Large intestine (tissue), 12 donors: ENCODE measurements at places on chromosomes 5 and 9. TPM values are rescaled to one million over a fixed set of nuclear protein-coding genes. Genes with fewer than 3 reads are reported as not detected.

Gene HSD17B4
- polyA plus RNA-seq, result 135 TPM

Gene WNT8A
- not detected for polyA plus RNA-seq

Gene TSSK1B
- not detected for polyA plus RNA-seq

Gene SOWAHA
- polyA plus RNA-seq, result 54.3 TPM

Gene SOHLH1
- polyA plus RNA-seq, result not detected

Gene RIC1
- polyA plus RNA-seq, result 19.4 TPM

DNA sequence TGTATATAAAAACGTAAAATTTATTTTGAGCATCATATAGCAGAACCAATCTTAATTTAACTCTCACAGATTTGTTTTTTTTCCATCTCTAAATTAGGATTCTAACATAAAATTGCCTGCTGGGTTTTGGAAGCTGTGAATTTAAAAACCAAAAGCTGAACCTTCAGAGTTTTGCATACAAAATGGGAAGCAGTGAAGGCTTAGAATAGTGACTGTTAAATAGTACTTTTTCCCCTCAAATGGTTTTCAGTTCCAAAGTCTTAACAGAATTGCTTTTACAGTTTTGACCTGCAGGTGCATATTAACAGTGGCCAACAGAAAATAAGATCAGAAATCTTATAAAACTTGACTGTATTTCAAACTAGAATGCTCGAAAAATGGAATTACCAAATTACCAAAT, 55.1 kb upstream of the LVRN start:
- DNase-seq, result no peak

DNA sequence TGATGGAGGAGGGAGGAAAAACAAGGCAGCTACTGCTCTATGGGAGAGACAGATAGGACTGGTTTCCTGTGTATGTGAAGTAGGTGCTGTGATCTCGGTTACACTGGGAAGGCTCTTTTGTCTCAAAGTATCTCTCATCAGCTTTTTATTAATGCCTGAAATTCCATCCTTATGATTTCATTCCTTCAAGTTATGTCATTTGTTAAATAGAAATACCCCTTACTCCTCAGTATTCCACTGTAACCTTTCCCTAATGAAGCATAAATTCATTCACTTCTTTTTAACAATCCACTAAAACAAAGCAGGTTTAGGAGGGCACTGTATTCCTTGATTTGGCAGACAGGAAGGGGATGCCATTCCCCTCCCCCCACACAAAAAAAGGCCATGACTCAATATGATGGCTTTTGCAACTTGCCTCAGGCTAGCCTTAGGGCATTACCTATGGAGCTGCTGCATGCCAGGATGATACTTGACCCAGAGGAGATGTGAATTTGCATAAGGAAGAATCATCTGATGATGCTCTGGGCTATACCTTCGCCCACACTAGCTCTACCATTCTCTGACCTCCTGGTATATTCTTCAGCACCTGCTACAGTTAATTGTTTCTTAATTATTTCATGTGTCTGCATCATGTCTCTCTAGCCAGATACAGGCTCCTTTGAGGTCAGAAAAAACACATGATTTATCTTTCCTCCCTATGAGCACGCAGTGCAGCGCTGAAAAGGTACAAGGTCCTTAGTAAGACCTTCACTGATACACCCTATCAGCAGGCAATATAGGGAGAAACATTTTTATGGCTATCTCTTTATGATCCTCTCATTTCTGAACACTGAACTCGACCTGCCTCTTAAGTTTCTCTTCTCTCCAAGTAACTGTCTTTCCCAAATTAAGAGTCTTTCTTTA, 26.3 kb downstream of the NR3C1 start:
- peak; percentile 77 for DNase-seq

DNA sequence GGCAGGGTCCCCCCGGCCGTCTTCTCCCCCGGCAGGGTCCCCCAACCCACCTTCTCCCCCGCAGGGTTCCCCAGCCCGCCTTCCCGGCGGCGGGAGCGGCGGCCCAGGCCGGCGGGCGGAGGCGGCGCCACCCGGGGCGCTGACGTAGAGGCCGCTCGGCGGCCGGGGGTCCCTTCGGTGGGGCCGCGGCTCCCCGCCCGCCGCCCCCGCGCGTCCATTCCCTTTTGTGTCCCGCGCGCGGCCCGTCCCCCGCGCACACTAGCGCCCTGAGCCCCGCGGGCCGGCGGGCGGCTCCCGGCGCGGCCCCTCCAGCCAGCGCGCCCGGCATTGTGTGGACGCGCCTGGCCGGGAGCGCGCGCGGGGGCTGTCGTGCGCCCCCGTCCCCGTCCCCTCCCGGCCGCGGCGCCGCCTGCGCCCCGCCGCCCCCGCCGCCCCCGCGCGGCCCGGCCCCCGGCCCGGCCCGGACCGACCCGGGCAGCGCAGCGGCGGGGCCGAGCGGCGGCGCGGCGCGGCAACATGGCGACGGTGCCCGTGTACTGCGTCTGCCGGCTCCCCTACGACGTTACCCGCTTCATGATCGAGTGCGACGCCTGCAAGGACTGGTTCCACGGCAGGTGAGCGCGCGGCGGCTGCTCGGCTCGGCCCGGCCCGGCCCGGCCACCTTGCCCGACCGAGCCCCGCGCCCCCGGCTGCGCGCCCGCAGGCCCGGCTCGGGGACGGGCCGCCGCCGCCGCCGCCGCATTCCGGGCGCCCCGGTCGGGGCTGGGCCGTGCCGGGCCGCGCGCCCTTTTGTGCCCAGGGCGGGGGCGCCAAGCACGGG, at the start of gene PHF2:
TSS of gene PHF2 (plus strand) at position 327 of the 820 bp plus-strand sequence. CDS start at position 517, 190 bp downstream.
- DNase-seq, result no peak

- DNase-seq, result peak; percentile 63
Measured at GRCh38 chr5:172688349-172689217, 47.5 kb downstream of the NEURL1B start.

GRCh38 chr9:121550569-121551512, 51.2 kb upstream of the GGTA1 start:
- peak; percentile 61 for DNase-seq

DNA sequence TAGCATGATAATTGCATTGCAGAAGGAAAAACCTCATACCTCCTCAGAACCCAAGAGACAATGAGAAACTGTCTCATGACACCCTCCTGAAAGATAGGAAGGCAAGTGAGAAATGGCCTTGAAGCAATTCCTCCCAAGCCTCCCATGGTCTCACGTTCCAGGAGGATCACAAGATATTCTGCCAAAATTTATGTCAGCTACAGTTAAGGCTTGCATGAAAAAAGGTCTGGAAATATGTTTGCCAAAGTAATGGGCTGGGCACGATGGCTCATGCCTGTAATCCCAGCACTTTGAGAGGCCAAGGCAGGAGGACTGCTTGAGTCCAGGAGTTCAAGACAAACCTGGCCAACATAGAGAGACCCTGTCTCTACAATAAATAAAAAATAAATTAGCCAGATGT, 12.6 kb upstream of the HOMER1 start:
- no peak for DNase-seq

DNA sequence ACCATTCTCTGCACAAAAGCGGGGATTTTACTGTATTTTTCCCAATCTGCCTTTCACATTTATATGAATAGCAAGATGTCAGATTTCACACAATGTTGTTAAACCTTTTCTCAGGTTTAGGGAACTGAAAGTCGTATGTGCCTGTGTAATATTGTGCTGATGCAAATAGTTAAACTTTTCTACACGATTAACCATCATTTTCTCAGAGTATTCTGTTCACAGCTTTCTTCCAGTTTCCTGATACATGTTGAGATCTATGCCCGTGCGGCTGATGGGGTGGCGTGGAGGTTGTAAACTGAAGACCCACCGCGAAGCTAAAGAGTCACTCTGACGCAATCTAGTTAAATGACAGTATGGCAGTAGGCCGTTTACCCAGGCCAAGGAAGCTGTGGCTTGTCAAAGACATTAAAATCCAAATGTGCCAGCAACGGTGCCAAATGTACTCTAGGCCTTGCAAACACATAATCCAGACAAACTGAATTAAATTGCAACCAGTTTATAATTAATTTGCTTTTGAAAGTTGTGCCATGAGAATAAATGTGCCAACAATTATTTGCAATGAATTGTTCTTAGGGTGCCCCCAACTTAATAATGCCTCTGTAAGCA, 145.7 kb downstream of the EBF1 start:
- DNase-seq, result no peak

- no peak for DNase-seq
Measured at GRCh38 chr9:128454991-128455390, 815 bp upstream of the ODF2 start.

DNA sequence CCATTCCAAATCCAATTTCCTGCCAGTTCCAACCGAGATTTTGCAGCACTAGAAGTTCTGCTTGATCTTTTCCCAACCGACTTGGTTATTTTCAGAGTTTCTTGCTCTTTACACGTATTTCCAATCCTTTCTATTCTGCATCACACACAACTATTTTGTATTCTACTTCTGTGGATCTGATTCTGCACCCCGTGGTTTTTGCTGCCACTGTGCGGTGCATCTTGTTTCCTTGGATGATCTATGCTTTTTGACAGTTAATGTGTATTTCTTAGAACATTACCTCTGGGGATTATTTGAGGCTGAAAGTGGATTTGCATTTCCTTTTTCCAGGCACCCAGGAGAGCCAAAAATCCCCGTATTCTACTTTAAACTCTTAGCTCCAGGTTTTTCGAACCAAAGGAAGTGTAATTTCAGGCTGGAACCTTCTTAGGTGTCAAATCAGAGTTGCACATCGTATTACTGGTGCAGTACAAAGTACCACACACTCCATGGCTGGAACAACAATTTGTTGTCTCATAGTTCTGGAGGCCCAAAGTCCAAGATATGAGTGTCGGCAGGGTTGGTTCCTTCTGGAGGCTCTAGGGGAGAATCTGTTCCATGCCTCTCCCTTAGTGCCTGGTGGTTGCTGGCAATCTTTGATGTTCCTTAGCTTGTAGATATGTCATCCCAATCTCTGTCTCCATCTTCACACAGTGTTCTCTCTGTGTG, 14.7 kb upstream of the SARDH start:
- peak; percentile 22 for DNase-seq
